ENCODE measurements at places on chromosomes 5 and 9.

- no peak for DNase-seq
Observed at GRCh38 chr5:180592176-180592575, 877 bp upstream of the SCGB3A1 start.

GRCh38 chr5:11385251-11385900 lies 518.9 kb downstream of the CTNND2 start:
- DNase-seq: no peak

GRCh38 chr5:26641492-26641891 lies 396.9 kb downstream of the CDH9 start:
- DNase-seq: no peak

- no peak for DNase-seq
Observed at GRCh38 chr9:76564297-76564696, 105.3 kb downstream of the GCNT1 start.

DNA sequence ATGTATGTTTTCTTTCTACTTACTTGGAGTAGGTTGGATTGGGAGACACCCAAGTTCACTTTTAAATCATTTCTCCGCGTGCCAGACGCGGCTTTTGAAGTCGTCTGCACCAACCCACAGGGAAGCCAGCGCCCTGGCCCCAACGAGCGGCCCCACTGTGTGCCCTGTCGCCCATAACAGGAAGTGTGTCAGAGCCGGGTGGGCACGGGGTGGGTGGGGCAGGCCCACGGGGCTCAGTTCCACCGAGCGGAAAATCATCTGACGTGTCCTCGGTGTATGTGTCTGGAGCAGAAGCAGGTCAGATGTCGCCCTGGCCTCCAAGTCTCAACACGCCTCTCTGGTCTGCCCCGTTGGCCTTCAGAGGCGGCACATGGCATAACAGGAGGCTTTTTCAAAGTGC lies 22.7 kb upstream of the SMIM23 start:
- DNase-seq: no peak

DNA sequence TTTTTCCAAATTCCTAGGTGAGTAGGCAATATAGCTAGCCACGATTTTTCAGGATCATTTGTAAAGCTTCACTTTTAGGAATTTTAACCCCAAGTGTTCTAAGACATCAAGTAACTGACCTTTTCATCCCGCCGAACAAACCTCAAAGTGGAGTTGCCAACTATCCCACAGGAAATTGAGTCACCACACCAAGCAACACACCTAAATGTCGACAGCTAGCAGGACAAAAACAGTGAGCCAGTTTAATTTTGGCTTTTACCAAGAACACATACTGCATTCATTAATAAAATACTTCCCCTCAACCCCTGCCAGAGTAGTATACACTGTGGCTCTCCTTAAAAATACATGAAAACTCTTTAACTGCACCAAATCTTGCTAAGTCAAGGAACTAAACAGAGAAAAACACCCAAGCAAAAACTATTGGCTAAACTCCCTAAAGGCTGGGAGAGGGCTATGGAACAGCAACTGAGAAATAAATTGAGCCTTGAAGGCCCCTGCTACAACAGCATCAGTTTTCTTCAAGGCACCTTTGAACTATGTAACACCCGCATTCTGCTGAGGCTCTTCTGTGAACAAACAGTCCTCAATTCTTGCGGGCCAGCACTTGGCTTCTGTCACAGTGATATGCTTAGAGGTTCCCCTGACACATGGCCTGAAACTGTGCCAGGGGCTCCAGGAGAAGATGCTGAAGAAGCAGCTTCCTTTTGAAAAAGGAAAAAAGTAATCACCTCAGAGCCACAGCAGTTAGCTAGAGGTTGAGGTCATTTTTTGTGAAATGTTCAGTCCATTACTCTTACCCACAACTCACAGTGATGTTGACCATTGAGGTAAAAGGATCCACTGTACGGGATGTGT lies 459.6 kb downstream of the RAB3C start:
- no peak for DNase-seq

GRCh38 chr9:115362640-115363039 lies 244.7 kb upstream of the TNC start:
- no peak for DNase-seq

DNA sequence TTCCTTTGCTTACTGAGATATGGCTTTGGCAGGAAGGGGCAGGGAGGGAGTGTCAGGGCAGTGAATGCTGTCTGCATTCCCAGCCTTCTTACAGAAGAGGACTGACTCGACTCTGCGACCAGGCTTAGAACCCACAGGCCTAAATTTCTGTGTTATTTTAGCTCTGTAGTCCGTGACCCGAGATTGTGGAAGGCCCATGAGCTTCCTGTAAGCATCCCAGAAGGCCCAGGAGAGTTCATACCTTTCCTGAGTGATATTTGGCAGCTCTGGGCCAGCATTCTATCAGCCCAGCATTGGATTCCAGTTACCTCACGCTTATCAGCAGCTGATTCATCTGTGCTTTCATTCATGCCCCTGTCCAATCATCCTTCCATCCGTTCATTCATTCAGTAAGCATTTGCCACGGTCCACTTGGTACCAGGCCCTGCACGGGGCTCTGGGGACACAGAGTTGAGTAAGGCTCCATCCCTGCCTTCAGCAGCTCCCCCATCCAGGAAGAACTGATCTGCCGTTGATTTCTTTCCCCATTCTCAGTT lies 28.2 kb upstream of the RPL26L1 start:
- DNase-seq: peak; percentile 92

DNA sequence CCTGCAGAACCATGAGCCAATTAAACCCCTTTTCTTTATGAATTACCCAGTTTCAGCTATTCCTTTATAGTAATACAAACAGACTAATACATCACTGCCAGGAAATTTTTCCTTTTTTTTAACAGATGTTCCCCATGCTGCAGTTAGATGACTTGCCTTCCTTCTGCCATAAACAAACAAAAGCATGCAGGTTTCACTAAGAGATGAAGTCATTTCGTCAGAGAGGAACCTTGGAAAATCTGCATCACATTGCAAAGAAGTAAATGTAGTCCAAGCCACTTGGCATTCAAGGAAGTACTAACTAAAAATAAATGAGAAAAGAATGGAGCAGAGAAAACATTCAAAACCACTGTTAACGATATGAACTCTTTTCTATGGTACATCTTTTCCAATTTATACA lies 194.1 kb upstream of the EFNA5 start:
- no peak for DNase-seq

DNA sequence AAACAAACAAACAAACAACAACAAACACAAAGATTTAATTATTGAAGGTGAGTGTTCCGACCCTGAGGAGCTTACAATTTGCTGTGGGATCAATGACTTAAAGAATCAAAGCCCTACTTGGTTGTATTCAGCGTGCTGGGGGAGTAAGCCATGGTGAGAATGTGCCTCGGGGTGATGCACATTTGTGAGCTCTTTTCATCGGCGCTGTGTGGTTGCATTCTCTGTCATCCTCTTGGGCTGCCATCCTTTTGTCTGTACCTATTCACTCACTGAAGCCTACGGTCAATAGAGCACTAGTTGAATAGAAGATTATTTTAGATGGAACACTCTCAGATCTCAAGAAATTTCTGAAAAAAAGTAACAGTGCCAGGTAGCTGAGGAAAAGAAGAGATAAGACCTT lies 203.9 kb downstream of the CTNND2 start:
- no peak for DNase-seq

- DNase-seq: no peak
Observed at GRCh38 chr9:127652733-127653132, 40.7 kb downstream of the STXBP1 start.

DNA sequence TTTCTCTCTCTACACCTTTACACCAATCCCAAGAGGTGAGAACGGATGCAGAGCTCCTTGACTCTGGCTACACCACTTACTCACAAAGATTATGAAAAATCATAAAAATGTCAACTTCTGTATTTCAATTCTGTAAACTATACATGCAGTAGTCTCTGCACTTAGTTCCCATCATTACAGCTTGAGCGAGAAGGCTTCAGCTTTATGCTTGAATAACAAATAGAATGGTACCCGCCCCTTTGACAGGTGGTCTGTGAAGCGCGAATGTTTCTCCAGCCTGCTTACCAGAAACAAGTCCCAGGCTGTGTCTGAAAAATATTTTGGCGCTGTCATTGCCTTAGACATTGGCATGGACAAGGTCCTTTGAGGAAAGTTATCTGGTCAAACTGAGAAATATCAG lies 562.4 kb upstream of the CLINT1 start:
- no peak for DNase-seq

GRCh38 chr5:16482891-16483290 lies 17.3 kb upstream of the ZNF622 start:
- DNase-seq: no peak

GRCh38 chr5:158135682-158136179 lies 276.8 kb upstream of the CLINT1 start:
- no peak for DNase-seq

Measured in HS-5 (cell line).